ENCODE measurements at places on chromosomes 13 and 19.

- DNase-seq = no peak
Measured at GRCh38 chr19:17240062-17240752, 5.5 kb downstream of the NR2F6 start.

- DNase-seq = no peak
Measured at GRCh38 chr13:50078895-50079654, 63.8 kb downstream of the KCNRG start.

DNA sequence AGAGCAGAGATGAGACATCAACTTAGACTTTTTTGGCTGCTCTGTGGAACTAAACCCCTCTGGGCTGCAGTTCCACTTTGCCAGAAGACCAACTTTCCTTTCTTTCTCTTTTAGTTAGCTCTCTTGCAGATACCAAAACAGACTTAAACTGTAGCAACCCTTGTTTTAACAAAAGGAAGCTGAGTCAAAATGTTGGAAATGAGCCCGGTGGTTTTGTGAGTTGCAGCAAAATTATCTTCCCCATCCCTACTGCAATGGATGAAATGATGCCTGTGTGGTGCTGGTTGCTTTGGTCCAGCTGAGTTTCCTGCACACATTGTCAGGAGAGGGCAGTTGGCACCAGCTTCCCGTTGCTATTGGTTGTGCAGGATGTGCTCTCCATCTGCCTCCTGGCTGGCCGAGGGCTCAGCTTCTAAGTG is 115.3 kb downstream of the LRCH1 start:
- no peak for DNase-seq

GRCh38 chr19:588093-588740 is 1.5 kb upstream of the HCN2 start:
- no peak for DNase-seq

DNA sequence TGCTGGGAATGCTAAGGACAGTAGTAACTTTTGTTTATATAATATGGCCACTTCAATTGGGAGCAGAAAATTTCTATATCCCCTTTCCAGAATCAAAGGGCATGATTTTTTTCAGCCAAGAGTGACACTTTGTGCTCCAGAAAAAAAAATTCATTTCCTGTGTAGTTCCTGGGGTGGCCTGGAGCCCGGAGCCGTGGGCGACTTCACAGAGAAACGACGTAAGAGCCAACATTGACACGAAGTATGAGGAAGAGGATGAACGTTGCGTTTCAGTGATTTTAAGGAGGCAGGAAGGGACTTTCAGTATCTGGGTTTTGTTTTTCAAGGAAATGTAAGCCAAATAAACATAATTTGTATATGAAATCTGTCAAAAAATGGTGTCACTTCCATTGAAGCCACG is 187.6 kb downstream of the STK24 start:
- no peak for DNase-seq

DNA sequence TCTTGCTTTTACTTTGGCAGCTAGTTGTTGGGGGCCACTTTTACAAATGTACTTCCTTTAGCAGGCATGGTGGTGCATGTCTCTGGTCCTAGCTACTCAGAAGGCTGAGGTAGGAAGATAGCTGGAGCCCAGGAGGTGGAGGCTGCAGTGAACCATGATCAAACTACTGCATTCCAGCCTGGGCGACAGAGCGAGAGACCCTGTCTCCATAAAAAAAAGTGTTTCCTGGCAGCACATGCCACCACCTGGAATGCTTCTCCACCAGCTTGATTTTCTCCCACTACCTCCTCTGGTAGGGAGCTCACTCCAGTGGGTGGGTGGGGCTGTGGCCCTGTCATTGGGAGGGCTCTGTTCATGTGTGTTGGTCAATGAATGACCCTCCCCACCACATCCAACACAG is 12.5 kb downstream of the FZR1 start:
- no peak for DNase-seq

- DNase-seq = no peak
Measured at GRCh38 chr19:32519023-32519422, 62.0 kb upstream of the PDCD5 start.

DNA sequence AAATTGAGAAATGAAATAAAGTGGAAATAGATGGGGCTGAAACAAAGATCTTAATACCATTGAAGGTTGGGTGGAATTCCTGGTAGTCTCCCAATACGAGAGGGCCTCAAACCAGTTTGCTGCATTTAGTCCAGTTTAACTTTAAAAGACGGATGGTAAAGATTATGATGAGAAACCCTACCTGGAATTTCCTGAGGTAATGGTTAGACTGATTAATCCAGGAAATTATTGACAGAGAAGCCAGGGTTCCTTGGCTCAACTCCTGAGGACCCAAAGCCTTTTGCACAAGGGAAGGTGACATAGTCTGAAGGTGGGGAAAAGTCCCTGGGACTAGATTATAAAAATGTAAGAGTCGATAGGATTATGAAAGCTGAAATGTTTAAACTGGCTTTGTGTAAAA is 133.2 kb upstream of the SLITRK5 start:
- no peak for DNase-seq

- no peak for DNase-seq
Measured at GRCh38 chr13:52999093-52999696, 29.4 kb upstream of the OLFM4 start.

GRCh38 chr19:41850381-41850780 is 5.5 kb downstream of the DMRTC2 start:
- no peak for DNase-seq

GRCh38 chr19:29002336-29002735 is 210.6 kb downstream of the UQCRFS1 start:
- DNase-seq = no peak

- no peak for DNase-seq
Measured at GRCh38 chr19:40253611-40254092, 27.2 kb upstream of the CCNP start.

- no peak for DNase-seq
Measured at GRCh38 chr13:44646044-44646443, 69.9 kb upstream of the TSC22D1 start.

- DNase-seq = no peak
Measured at GRCh38 chr13:108350579-108350978, 81.1 kb downstream of the TNFSF13B start.

Data from omental fat pad (tissue), 4 donors.